ENCODE measurements at places on chromosomes 7 and 10.

- no peak for DNase-seq
These were observed 21.4 kb downstream of the BCCIP start for GRCh38 chr10:125844751-125845221.

GRCh38 chr10:132787495-132788179, 1.7 kb upstream of the NKX6-2 start:
- DNase-seq: no peak

DNA sequence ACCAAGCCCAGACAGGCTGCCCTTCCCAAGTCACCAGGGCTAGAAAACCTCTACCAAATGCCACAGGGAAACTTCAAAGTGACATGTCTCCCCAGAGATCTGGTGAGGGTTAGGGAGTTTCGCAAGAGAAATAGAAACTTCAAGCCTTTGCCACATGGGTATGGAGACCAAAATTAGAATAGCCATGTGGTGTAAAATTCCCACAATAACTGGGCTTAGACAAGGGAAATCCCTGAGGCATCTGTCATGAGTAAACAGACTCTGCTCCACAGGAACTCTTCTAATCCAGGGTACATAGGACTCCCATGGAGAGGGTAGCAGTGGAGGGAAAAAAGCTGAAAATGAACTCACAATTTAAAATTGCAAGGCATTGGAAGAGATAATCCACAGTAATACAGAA, 14.3 kb downstream of the ADAM12 start:
- DNase-seq: no peak

GRCh38 chr7:69770613-69771012, 172.3 kb downstream of the AUTS2 start:
- no peak for DNase-seq

- no peak for DNase-seq
These were observed 73.1 kb upstream of the CAMK2B start for GRCh38 chr7:44398511-44398911.

GRCh38 chr7:24821045-24821753, 63.9 kb upstream of the GSDME start:
- DNase-seq: peak; percentile 56

GRCh38 chr7:7292085-7292484, 109.7 kb downstream of the C1GALT1 start:
- DNase-seq: no peak

GRCh38 chr7:68176974-68177373, 1180.3 kb downstream of the TYW1 start:
- DNase-seq: peak; percentile 17

- DNase-seq: no peak
These were observed 95.4 kb upstream of the NPS start for GRCh38 chr10:127453706-127454105.

- DNase-seq: no peak
These were observed 214.9 kb downstream of the GPAM start for GRCh38 chr10:111968647-111969046.

GRCh38 chr10:125375210-125375609, 214.8 kb upstream of the CTBP2 start:
- DNase-seq: no peak

DNA sequence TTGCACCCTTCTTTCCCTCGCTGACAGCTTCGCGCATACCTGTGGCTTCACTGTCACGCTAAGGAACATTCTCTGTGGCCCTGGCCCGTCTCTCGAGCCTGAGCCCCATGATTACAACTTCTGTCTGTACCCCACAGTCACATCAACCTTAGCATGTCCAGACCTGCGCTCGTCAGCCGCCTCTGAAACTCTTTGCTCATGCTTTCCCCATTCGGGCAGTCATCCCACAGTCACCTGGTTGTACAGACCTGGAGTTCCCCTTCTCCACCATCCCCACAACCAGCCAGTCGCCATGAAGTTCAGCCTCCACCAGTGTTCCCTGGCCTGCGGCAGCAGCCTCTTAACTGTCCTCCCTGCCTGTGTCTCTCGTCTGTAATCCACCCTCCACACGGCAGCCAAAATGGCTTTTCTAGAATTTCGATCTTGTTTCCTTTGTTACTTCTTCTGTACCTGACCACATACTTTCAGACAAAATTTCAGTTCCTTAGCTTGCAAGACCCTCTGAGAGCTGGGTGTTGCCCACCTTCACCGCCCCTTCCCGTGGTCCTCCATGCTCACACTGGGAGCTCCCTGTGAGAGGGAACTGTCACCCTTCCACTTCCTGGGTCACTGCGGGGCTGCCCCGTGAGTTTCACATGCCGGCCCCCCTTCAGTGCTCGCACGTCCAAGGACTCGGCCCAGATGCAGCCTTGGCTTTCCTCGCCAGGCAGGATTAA, 229.2 kb downstream of the CELF2 start:
- no peak for DNase-seq

DNA sequence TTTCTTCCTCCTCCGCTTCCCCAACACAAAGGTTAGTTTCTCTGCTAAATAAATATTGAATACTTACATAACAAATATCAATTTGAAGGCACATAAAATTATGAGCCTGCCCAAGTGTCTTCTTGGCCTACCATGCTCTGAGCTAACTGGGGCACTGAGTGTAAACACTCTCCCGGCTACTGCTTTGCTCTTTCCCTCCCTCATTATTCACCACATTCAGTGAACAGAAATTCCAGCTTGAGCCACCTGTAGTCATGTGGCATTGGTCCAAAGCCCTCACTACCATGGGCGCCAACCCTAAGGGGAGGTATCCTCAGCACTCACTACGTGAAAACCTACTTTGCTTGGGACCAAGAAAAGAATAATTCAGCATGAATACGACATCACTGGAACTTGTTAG, 409.0 kb downstream of the KCNMA1 start:
- DNase-seq: no peak

GRCh38 chr7:102431617-102432298, 1.6 kb upstream of the ORAI2 start:
- no peak for DNase-seq

DNA sequence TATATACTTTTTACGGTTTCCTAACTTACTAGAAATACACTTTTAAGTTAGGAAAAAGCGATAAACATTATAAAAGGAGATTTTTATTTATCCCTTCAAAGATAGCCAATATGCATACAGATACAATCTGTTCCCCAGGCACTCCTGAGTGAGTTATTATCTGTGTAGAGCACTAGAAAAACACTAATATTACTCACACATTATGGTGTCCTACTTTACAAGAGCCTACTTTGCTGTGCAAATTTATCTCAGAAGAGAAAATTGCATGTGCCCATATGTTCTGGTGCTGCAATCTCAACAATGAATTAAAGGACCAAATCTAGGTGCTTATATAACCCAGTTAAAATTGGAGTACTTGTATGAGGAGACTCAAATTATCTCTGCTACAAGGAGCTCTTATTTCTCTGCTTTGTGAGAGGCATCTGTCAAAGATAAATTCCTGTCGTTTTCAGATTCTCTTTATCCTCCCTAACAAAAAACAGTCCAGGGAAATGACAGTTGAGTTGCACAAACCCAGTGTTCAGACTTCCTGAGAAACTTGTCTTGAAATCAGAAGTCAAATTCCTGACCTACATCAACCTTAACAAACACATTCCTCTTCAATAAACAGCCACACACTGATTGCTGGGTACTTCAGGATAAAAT, 28.9 kb downstream of the CPA1 start:
- DNase-seq: no peak

- no peak for DNase-seq
These were observed 80.9 kb downstream of the SHH start for GRCh38 chr7:155731380-155731779.

- peak; percentile 29 for DNase-seq
These were observed 747.1 kb upstream of the GALNT17 start for GRCh38 chr7:70384891-70385290.

DNA sequence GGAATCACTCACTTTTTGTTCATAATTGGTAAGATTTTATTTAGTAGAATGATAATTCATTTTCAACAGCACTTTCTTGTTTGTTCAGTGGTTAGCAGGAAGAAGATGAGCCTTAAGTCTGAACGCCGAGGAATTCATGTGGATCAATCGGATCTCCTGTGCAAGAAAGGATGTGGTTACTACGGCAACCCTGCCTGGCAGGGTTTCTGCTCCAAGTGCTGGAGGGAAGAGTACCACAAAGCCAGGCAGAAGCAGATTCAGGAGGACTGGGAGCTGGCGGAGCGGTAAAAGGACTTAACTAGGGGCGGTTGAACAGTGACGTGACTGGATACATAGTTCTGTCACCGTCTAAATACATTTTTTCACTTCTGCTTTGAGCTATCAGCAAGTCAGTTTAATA, 31.3 kb downstream of the RABGEF1 start:
- DNase-seq: no peak

GRCh38 chr7:130092598-130092997, 22.3 kb downstream of the KLHDC10 start:
- DNase-seq: no peak

DNA sequence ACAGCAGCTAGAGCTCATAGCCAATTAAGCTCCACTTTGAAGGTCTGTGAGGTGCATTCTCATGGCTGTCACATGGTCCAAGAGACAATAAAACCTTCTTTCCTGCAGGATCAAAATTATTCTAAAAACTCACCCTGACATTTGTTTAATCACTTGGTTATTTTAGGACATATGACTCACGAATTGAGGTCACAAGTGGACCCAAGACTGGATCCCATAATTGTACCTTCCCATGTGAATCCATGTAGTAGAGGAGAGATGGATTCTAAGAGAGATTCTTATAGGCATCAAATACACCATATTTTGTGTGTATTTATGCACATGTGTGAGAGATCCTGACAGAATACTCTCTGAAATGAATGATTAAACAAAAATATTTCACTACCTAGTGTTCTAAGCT, 18.1 kb downstream of the POLR1F start:
- no peak for DNase-seq

- no peak for DNase-seq
These were observed 10.8 kb downstream of the ANTXRL start for GRCh38 chr10:46297406-46298204.

DNA sequence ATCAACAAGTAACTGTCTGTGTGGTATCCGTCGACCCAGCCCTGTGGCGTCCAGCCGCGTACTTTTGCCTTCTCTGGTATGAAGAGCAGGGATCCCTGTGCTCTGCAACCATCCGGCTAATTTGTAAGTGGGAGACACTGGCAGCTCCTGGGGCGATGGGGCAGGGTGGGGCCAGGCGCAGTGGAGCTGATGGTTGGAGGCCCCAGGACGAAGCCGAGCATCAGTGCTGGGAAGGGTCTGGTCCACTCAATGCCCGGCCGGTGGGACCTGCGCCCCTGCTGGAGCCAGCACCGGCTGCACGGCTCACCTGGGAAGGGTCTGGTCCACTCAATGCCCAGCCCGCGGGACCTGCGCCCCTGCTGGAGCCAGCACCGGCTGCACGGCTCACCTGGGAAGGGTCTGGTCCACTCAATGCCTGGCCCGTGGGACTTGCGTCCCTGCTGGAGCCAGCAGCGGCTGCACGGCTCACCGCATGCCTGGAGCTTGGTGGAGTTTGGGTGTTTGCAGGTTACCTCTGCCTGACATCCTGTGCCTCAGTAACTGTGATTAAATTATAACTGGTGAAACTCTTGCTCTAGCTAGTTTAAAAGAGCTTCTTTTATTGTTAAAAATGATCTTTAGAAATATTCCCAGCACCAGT, 96.1 kb downstream of the NKX6-2 start:
- no peak for DNase-seq

DNA sequence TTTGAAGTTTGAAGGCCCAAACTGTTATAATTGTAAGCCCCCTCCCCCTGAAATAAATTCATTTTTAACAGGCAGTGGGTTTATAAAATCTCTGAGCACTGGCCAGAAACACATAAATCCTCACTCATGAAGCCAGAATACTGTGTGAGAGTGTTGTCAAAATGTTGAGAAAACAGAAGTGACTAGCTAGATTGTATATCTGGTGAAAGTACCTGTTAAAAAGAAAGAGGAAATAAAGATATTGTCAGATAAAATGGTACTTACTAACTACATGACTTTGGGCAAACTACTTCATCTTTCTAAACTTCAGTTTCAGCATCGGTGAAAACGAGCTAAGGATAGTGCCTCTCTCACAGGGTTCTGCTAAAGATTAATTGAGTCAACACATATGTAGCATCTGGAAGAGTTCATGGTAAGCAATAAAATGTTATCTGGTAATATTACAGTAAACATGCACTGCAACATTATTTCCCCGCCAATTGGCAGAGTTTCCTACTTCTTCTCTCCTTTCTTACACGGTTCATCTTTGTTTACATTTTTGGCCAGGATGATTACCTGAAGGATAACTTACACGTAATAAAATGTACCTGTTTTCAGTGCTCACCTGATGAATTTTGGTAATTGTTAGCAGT, 202.5 kb upstream of the CHRM2 start:
- no peak for DNase-seq

GRCh38 chr10:76786504-76787072, 851.0 kb downstream of the KCNMA1 start:
- no peak for DNase-seq

GRCh38 chr7:156194813-156195212, 382.6 kb upstream of the SHH start:
- no peak for DNase-seq

DNA sequence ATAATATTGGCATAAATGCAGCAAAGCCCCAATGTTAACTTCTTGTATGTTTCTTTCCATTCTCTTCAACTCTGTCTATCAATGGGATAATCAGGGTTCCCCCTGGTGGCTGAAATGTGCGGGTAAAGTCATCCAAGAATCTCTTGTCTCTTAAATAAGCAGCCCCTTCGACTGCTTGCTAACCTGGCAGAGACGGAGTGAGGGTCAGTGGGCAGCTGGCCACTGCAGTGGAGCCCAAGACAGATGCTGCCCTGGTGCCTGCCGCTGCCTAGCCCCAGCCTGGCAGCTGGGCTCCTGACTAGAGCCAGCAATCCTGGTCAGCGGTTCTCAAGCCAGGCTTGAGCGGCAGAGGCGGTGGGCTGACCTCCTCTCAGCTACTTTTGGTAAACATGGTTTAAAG, 248.9 kb downstream of the COBL start:
- peak; percentile 55 for DNase-seq

GRCh38 chr10:129888784-129889616, 75.1 kb downstream of the EBF3 start:
- no peak for DNase-seq

GRCh38 chr7:90552521-90552920, 43.6 kb upstream of the CDK14 start:
- DNase-seq: no peak

GRCh38 chr7:151408839-151409666, 785 bp downstream of the WDR86 start:
- no peak for DNase-seq

DNA sequence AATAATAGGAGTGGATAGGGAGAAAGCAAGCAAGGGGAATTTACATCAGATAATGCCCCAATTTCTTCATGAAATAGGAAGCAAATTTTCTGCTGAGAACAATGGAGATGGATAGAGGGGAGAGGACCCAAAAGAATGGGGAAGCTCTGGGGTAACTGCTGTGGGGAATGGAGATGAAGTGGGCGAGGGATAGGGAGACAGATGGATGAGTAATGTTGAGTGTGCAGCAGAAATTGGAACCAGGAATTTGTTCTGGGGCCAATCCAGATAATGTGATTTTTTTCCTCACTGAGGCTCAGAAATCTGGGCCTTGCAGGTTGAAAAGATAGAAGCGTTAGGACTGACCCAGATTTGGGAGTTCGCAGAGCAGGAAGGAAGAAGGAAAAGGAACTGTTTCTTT, 24.5 kb upstream of the MRC1 start:
- no peak for DNase-seq

GRCh38 chr10:123930340-123931001, 38.9 kb upstream of the CPXM2 start:
- DNase-seq: peak; percentile 52

GRCh38 chr7:137715121-137715520, 131.7 kb downstream of the DGKI start:
- DNase-seq: no peak

- no peak for DNase-seq
These were observed 23.9 kb downstream of the HERPUD2 start for GRCh38 chr7:35670856-35671569.

GRCh38 chr10:128180843-128181242, 54.6 kb upstream of the MKI67 start:
- DNase-seq: no peak
